Islet precursor cell (in vitro differentiated cells): ENCODE measurements at places on chromosomes 2 and 18.

DNA sequence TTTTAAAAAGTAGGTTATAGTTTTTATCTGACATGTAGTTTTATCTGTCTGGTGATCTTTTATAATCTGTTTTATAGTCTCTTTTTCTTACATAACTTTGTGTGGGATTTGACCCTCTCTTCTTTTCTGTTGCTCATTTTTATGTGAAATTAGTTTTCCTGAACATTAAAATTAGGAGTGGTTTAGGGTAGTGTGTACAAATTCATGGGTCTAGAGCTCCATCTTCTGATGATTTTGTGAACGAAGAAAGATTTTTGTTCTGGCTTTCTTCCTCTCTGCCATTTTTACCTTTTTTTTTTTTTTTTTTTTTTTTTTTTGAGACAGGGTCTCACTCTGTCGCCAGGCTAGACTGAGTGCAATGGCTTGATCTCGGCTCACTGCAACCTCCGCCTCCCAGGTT, 46.6 kb downstream of the SLC30A6 start:
- no peak for DNase-seq

GRCh38 chr2:62363166-62363565, 142.8 kb downstream of the TMEM17 start:
- no peak for DNase-seq

DNA sequence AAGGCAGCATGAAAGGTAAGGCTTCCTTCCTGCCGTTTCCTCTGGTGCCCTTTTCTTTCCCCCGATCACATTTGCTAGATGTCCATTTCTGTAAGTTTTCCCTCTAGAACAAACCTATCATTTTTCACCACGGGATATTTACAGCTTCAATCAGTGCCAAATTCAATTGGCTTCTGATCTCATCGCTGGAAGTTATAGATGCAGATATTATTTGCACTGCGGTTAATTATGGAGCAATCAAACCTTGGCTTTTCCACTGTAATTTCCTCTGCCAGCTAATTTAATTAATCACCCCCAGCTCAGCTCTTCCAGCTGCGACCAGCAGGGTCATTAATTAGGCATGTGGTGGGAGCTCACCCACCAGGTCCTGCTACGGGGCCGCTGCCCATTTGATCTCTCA, 86.1 kb downstream of the GBX2 start:
- DNase-seq: no peak

DNA sequence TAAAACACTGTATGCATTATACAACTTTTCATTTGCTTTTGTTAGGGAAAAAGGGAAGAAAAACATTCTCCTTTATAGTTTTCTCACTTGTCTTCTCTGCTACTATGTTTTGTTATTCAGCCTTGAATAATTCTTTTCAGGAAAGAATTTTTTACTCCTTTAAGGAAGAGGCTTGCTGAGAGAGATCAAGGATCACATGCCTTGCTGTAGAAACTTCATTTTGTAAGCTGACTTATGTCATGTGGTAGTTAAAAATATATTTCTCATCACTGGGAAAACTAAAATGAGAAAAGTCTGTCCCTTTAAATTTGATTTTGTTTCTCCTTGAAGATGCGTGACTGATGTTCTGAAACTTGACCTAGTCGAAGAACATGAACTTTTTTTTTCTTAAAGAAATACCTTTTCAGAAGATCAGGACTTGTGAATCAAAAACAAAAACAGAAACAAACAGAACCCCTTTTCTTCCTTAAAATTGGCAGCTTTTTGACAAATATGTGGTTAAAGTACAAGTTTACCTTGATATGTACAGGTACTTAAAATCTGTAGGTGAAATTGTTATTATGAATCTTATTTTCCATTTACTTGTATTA, 145.1 kb downstream of the COMMD1 start:
- no peak for DNase-seq

- no peak for DNase-seq
These were observed 156.8 kb upstream of the STK17B start for GRCh38 chr2:196328088-196328680.

DNA sequence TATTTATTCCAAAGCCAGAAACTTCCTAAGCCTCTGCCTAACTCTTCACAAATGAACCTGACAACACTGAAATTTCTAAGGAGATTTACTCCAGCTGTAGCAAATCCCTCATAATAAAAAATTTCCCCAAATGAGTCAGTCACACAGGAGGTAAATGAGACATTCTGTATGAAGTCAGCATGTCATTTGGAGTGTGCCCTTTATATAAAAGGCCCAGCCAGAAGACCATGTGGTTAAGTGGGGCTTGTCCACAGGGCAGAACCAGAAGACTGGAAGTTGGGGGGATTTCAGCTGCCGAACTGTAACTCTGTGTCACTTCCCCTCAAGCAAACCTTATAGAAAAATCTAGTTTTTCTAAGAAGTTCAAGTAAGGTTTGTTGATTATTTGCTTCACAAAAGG, 30.2 kb downstream of the NRP2 start:
- DNase-seq: no peak
